Progenitor cell of endocrine pancreas (in vitro differentiated cells): ENCODE measurements at places on chromosomes 11 and 22.

- DNase-seq: no peak
- no peaks in the 10 kb centered on the region for H3K36me3 ChIP-seq
- peaks cover 8% of the 10 kb centered on the region for H3K4me1 ChIP-seq
- H3K27me3 ChIP-seq: peaks cover 21% of the 10 kb centered on the region
- no peak overlapping the region for H3K4me3 ChIP-seq
- no peak overlapping the region for H3K27ac ChIP-seq
These were observed 59.5 kb downstream of the SMIM38 start for GRCh38 chr11:69215216-69215615.

DNA sequence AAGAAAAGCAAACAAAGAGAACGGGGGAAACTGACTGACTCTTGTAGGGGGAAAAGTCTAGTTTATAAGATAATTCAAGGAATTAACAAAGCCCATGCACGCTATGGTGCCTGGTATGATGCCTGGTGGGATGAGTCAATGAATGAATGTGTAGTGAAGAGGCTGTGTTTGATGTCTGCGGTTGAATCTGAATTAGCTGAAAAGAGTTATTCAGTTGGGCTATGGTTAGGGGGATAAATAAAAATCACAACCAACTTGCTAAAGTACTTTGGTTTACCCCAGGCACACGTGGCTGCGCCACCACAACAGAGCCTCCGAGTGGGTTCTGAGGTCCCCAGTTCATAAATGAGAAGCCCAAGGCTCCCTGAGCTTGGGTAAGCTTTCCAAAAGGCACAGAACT, 369.3 kb upstream of the SYN3 start:
- H3K27ac ChIP-seq: no peak overlapping the region
- H3K4me1 ChIP-seq: no peaks in the 10 kb centered on the region
- H3K27me3 ChIP-seq: no peaks in the 10 kb centered on the region
- H3K36me3 ChIP-seq: peaks cover 37% of the 10 kb centered on the region
- no peak for DNase-seq

GRCh38 chr11:101035872-101036271, 93.7 kb downstream of the PGR start:
- no peak for DNase-seq
- H3K4me3 ChIP-seq: no peak overlapping the region
- peaks cover 4% of the 10 kb centered on the region for H3K4me1 ChIP-seq
- H3K27ac ChIP-seq: no peak overlapping the region

- peaks cover 75% of the 10 kb centered on the region for H3K27me3 ChIP-seq
- no peaks in the 10 kb centered on the region for H3K36me3 ChIP-seq
- no peak for DNase-seq
- H3K27ac ChIP-seq: no peak overlapping the region
These were observed 87.8 kb upstream of the TOP3B start for GRCh38 chr22:22070371-22070824.

GRCh38 chr11:21582791-21583190, 610.1 kb upstream of the ANO5 start:
- H3K4me1 ChIP-seq: no peaks in the 10 kb centered on the region
- DNase-seq: no peak
- H3K4me3 ChIP-seq: no peak overlapping the region

DNA sequence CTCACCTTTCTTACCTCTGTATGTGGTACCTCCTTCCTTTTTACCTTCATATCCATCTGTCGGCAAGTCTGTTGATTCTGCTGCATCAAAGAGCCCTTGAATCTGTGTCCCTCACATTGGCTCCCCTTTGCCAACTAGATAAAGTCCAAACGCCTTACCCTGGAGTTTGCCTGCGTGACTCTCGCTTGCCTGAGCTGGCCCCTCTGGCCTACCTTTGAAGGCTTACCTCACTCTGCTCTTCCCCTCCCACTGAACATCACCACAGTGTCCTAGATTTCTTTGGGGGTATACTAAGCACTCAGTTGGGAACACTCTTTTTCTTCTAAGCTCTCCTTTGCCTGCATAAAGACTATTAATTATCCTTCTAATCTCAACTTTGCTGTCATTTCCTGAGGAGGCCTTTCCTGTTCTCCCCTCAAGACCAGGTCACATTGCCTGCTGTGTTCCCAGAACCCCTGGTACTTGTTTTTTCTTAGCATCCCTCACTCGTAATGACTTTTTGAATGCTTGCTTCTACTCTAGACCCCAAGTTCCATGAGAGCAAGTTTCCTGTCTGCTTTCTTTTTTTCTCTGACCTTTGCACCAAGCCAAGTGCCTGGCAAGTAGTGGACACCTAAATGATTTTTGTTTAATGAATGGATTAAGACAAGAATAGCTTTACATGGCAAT, 67.8 kb upstream of the ADORA2A start:
- peaks cover 18% of the 10 kb centered on the region for H3K4me1 ChIP-seq
- no peak overlapping the region for H3K4me3 ChIP-seq
- DNase-seq: no peak
- peaks cover 16% of the 10 kb centered on the region for H3K36me3 ChIP-seq
- H3K27ac ChIP-seq: peak overlapping the region; percentile 18

GRCh38 chr11:15711311-15711710, 596.6 kb downstream of the INSC start:
- H3K36me3 ChIP-seq: peaks cover 2% of the 10 kb centered on the region
- no peak overlapping the region for H3K4me3 ChIP-seq
- H3K4me1 ChIP-seq: peaks cover 5% of the 10 kb centered on the region
- no peak for DNase-seq
- no peak overlapping the region for H3K27ac ChIP-seq

GRCh38 chr11:124101737-124102136, 13.5 kb upstream of the VWA5A start:
- no peak overlapping the region for H3K27ac ChIP-seq
- DNase-seq: no peak
- no peak overlapping the region for H3K4me3 ChIP-seq
- H3K27me3 ChIP-seq: peaks cover 5% of the 10 kb centered on the region

- H3K4me1 ChIP-seq: peaks cover 29% of the 10 kb centered on the region
- peaks cover 5% of the 10 kb centered on the region for H3K36me3 ChIP-seq
- H3K4me3 ChIP-seq: peak overlapping the region; percentile 48
- DNase-seq: no peak
- H3K27ac ChIP-seq: peak overlapping the region; percentile 95
These were observed 22.0 kb downstream of the ST14 start for GRCh38 chr11:130181295-130182272.

DNA sequence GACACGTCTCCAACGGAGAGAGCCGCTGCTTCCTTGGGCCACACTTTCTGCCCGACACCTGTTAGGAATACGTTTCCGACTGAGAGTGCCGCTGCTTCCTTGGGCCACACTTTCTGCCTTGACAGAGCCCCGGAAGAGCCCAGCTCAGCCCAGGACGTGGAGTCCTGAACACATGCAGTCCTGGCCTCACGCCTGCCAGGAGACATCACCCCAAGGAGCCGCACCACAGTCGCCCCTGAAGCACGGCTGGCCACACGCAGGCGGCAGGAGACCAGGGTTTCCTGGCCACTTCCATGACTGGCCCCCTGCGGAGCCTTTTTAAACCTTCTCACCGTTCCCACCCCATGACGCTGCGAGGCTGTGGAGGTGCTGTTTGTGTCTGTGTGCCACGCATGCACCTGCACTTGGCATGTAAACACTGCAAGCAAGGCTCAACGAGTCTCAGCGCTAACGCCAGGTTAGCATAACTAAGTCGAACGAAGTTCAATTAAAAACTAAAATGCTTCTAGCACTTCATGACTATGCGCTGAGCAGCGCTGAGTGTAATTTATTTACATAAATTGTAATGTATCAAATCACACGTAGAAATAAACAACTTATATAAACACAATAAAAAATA, 8.8 kb downstream of the TOLLIP start:
- no peak overlapping the region for H3K4me3 ChIP-seq
- peak; percentile 3 for DNase-seq
- peaks cover 34% of the 10 kb centered on the region for H3K4me1 ChIP-seq
- H3K27ac ChIP-seq: no peak overlapping the region

GRCh38 chr11:60625262-60625661, 74.2 kb upstream of the MS4A8 start:
- no peaks in the 10 kb centered on the region for H3K4me1 ChIP-seq
- no peak overlapping the region for H3K27ac ChIP-seq
- H3K27me3 ChIP-seq: no peaks in the 10 kb centered on the region
- no peak overlapping the region for H3K4me3 ChIP-seq

GRCh38 chr11:113690619-113691569, 15.2 kb downstream of the TMPRSS5 start:
- no peak overlapping the region for H3K4me3 ChIP-seq
- no peak overlapping the region for H3K27ac ChIP-seq
- H3K4me1 ChIP-seq: no peaks in the 10 kb centered on the region
- H3K27me3 ChIP-seq: no peaks in the 10 kb centered on the region

DNA sequence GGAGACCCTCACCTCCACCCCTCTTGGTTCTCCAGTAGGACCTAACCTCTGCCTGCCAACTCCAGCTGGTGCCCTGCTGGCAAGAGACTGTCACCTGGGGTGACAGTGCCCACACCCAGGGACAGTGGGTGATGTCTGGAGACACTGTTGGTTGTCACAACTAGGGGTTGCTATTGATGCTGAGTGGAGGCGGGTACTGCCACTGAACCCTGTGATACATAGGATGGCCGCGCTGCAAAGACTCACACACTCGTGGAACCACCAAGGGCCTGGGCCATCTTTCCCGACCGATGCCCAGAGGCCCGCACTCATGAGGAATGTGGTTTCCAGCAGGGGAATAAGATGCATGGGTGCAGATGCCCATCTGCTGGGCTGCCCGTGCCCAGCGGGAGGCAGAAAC, 143.2 kb downstream of the SHANK2 start:
- peaks cover 7% of the 10 kb centered on the region for H3K4me1 ChIP-seq
- no peak for DNase-seq
- H3K4me3 ChIP-seq: no peak overlapping the region
- no peak overlapping the region for H3K27ac ChIP-seq
- no peaks in the 10 kb centered on the region for H3K27me3 ChIP-seq

DNA sequence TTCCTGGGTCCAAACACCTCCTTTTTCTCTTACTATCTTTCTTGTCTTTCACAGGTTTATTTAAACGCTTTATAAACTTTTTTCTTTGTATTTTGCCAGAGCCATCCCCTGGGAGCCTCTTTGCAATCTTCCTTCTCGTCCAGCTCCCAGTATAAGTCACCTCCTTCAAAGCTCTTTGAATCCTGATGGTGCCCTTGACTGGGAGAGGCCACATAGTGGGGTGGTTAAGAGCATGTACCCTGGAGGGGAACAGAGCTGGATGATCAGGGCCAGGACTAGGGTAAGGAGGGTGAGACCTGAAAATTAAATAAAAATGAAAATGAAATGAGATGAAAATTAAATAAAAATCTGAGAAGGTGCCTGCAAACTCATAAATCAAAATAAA, 155.0 kb downstream of the FBXO7 start:
- no peak for DNase-seq
- H3K4me3 ChIP-seq: no peak overlapping the region
- H3K4me1 ChIP-seq: no peaks in the 10 kb centered on the region
- H3K36me3 ChIP-seq: no peaks in the 10 kb centered on the region
- H3K27ac ChIP-seq: no peak overlapping the region

DNA sequence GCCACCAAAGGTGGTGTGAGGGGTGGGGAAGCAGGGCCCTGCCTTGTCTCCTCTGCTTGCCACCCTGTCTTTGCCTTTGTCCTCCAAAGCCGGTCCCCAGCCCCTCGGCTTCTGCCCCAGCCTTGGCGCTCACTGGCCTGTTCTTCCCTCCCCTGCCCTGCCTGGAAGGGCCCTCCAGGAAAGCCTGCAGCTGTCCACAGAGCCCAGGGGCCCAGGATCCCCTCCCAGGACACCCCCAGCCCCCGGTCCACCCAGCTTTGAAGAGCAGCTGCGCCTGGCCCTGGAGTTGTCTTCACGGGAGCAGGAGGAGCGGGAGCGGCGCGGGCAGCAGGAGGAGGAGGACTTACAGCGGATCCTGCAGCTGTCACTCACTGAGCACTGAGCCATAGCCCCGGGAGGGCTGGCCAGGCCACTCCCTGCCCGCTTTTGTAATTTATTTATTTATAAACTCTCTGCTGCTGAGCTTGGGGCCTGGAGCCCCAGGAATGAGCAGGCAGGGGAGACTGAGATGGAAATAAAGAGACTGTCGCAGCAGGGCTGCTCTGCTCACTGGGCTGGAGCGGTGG, 1.3 kb upstream of the SSH3 start:
- peaks cover 10% of the 10 kb centered on the region for H3K4me1 ChIP-seq
- no peak overlapping the region for H3K27ac ChIP-seq
- peaks cover 5% of the 10 kb centered on the region for H3K36me3 ChIP-seq
- H3K4me3 ChIP-seq: peak overlapping the region; percentile 72
- no peak for DNase-seq
- no peaks in the 10 kb centered on the region for H3K27me3 ChIP-seq

DNA sequence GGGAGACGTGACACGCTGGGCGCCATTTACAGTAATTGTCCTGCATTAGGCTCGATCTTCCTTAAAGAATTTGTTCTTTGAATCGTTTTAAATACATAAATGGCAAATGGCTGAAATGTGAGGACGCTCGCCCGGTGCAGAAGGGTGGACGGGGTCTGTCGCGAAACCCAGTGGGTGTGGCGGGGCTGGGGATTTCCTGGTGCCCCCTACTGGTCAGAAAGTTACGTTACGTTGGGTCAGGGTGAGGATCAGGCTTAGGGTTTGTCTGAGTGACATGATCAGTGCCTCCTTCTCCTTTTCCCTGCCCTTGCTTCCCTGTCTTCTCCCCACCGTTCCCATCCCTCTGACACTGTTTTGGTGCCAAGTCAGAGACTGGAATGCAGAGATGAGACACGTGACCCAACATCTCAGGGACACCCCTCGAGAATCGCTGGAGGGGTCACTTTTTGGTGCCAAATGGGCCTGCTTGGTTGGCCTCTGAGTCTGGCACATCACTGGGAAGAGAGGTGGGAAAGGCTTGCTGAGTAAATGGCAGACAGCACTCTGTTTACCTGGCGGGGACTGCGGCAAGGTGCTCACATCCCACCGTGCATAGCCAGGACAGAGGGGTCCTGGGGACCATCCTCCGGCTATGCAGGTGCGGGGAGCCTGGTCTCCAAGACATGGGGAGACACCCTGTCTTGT, 1107.6 kb downstream of the BRD1 start:
- peaks cover 2% of the 10 kb centered on the region for H3K4me1 ChIP-seq
- no peak overlapping the region for H3K4me3 ChIP-seq
- DNase-seq: no peak

DNA sequence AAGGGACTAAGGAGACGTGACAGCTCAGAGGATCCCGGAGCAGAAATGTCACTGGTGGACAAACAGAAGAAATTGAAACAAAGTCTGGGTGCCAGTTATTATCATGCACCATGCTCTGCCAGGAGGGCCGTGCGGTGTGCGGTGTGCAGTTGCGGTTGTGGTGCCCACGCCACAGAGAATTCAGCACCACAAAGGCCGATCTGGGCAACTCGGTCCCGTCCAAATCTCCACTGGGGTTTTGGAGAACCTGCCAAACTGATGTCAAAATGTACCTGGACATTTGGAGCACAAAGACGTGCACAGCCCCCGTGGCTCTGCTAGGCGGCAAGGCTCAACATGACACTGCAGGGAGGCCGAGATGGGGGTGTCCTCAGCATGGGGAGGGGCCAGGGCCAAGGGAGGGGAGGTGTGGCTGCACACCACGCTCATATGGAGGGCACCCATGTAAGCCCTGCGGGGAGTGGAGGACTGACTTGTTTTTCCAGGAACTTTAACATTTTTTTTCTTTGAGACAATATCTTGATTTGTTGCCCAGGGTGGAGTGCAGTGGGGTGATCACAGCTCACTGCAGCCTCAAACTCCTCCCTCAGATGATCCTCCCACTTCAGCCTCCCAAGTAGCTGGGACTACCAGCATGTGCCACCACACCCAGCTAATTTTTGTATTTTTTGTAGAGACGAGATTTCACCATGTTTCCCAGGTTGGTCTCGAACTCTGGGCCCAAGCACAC, 39.4 kb downstream of the GNB1L start:
- H3K27ac ChIP-seq: no peak overlapping the region
- no peaks in the 10 kb centered on the region for H3K27me3 ChIP-seq
- H3K4me1 ChIP-seq: no peaks in the 10 kb centered on the region
- peaks cover 3% of the 10 kb centered on the region for H3K36me3 ChIP-seq
- no peak overlapping the region for H3K4me3 ChIP-seq
